ENCODE measurements at places on chromosomes 6 and 20. TPM values are rescaled to one million over a fixed set of nuclear protein-coding genes. Genes with fewer than 3 reads are reported as not detected.
A peak's percentile ranks its signal among the peaks of the same experiment; 100 is the strongest.

GRM1 gene
- not detected for total RNA-seq

ACOT13 gene
- total RNA-seq = 33.5 TPM

TLDC2 gene
- total RNA-seq = 0.32 TPM

TMEM170B gene
- 1.0 TPM for total RNA-seq

SOBP gene
- total RNA-seq = 2.6 TPM

MYLIP gene
- total RNA-seq = 10.6 TPM

SLC22A7 gene
- not detected for total RNA-seq

GRCh38 chr20:18511571-18511970 is 3.8 kb downstream of the SEC23B start:
- DNase-seq = no peak

DNA sequence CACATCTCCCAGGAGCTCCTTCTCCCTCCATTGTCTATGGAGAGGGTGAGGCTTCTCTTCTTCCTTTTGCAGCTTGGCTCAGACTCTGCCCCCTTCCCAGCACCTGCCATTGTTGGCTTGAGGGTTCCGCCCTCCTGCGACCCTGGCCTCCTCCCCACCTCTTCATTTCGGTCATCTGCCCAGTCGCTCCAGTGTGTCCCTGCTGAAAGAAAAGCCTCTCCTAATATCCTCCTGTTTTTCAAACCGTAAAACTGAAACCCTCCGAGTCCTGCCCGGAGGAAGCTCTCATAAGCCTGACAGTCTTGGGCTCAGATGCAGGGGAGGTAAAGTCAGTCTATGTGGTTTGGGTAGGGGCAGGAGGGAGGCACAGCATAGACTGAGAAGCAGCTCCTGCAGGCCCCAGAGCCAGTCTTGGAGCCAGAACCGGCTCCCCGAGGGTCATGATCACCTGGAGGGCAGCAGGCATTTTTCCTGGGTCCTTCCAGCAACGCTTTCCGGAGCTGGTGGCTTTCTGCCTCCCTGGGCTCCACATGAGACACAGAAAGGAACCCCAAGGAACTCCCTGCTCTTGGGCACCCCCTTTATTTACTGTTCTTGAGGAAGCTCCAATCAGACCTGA is 235.1 kb downstream of the SMOC2 start:
- no peak for DNase-seq

GRCh38 chr6:42661540-42662153 is 60.8 kb downstream of the PRPH2 start:
- DNase-seq = peak; percentile 50

GRCh38 chr6:28105245-28105639 is 19.2 kb upstream of the ZSCAN16 start:
- DNase-seq = no peak

DNA sequence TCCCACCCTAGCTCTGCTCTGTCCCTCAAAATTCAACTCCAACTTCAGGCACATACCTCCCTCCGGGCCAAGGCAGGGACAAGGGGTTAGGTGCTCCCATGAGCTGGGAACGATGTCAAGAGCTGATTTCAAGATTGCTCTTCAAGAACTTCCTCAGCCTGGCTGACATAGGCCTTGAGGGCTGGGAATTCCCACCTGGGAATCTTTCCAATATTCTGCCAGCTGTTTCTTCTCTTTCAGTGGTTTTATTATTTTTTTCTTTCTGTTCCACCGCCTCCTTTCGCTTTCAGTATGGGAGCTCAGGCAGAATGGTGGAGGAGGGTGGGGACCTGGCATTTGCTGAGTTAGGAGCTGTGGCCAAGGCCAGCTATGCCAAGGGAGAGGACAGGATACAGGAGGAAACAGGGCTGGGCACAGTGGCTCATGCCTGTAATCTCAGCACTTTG is 33.7 kb downstream of the SRSF3 start:
- DNase-seq = no peak

- DNase-seq = no peak
Measured at GRCh38 chr6:11976489-11976888, 35.6 kb upstream of the HIVEP1 start.

GRCh38 chr6:6712449-6713403 is 124.2 kb downstream of the LY86 start:
- DNase-seq = peak; percentile 38

GRCh38 chr6:91694016-91694654 is 1107.3 kb upstream of the MAP3K7 start:
- no peak for DNase-seq

GRCh38 chr6:118894425-118895260 is 691 bp downstream of the ASF1A start:
- no peak for DNase-seq

- no peak for DNase-seq
Measured at GRCh38 chr6:27847706-27848105, 64.5 kb downstream of the OR2B2 start.

DNA sequence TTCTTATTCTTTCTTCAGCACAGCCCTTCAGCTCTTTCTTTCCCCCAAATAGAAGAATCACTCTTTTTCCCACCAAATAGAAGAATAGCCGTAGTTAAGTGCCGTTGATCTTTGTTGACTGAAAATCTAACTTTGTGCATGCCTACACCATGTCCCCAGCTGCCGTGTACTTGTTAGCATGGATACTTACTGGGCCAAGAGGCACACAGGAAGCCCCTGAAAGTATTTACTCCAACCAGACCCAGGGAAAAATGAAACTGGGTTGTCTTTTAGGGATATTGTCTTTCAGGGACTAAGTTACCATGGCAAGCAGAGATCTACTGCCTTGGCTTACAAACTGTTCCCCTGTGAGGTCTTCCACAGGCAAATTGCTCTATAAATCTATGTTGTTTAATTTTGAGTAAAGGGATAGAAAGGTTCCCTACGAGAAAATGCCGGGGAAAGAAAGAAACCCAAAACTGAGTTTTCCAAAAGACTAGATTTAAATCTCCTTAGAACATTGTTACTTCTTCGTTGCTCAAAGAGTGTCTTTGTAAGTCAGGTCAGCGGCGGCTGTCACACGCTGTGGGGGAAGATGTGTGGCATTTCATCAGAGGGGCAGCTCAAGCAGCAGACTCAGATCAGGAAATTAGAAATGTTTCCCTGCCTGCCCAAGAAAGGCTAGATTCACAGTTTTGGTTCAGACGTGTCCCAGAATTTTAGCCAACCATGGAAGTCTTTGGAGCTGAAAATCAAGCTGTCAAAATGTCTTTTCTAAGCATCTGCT is 188.2 kb upstream of the PRND start:
- no peak for DNase-seq

DNA sequence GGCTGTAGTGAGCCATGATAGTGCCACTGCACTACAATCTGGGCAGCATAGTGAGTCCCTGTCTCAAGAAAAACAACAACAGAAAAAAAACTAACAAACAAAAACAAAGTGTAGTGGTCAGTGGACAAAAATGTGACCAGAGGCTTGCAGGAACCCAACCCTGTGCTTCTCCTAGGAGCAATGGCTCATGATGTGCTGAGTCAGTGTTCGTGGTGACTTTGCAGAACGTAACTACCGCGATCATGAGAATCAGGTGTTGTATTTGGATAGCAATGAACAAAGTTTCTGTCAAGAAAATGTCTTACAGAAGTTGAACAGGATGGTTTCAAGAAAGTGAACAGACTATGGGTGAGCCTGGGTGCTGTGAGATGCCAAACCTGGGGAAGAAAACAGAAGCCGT is 18.5 kb upstream of the FOXC1 start:
- no peak for DNase-seq

GRCh38 chr6:142926494-142927270 is 18.3 kb downstream of the HIVEP2 start:
- DNase-seq = no peak

DNA sequence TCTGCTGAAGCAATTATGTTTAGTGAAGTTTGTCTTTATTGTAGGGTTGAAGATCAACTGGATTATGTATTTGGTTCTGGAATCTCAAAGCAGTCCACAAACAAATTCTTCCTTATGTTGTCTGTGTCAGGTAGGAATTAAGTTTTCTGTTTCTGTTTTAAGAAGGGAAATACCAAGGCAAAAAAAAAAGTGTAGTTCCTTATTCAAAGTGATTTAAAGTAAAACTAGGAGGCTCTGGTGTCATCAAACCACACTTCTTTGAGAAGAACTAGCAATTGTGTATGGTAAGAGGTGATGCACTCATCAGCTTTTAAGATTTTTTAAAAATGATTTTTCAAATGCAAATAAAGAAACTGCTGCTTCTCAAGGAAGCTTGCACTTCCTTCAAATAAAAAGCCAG is 1.9 kb downstream of the FAM135A start:
- DNase-seq = no peak

DNA sequence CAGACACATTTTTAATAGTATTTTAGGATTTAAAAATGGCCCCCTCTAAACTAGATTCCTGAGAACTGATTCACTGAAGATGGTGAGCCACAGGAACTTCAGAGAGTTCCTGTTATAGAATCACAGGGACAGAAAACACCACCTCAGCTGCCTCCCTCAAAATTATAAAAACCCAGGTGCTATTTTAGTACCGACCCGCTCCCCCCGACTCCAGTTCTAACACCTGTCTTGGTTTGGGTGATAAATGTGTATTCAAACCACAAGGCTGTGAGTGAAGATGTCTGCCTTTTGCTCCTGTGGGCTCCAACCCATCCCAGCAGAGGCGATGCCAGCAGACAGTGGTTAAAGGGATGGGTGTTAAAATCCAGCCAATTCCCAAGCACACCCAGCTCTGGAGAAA is 127.4 kb upstream of the LY86 start:
- no peak for DNase-seq

- DNase-seq = no peak
Measured at GRCh38 chr6:12385316-12385715, 95.2 kb downstream of the EDN1 start.

DNA sequence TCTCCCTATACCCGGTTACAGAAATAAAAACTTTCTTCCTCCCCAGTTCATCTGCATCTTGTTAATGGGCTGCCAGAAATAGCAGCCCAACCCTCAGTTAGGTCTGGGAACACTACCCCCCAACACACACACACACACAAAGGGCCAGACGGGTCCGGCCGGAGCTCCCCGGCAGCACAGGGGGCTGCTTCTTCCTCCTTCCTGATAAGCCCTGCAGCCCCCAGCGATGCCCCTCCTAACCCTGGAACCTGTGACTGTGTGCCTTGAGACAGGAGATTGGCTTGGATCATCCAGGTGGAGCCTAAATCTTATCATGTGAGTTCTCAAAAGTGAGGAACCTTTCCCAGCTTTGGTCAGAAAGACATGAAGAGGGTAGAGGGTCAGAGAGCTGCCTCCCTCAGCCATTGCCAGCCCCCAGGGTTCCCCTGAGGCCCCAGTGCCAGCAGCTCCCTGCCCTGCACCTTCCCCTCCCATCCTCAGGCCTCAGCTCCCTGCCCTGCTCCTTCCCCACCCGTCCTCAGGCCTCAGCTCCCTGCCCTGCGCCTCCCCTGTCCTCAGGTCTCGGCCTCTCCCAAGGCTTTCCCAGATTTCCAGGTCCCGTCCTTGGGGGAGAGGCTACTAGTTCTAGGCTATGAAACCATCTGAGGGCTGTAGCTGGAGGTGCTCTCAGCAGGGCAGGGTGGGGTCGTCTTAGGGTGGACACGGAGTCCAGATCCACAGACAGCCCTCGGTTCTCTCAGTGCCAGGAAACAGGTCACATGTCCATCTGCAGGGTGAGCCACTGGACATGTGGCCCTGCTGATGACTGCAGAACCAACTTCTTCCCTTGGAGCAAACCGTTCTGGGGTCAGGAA is 34.5 kb upstream of the CST7 start:
- no peak for DNase-seq

DNA sequence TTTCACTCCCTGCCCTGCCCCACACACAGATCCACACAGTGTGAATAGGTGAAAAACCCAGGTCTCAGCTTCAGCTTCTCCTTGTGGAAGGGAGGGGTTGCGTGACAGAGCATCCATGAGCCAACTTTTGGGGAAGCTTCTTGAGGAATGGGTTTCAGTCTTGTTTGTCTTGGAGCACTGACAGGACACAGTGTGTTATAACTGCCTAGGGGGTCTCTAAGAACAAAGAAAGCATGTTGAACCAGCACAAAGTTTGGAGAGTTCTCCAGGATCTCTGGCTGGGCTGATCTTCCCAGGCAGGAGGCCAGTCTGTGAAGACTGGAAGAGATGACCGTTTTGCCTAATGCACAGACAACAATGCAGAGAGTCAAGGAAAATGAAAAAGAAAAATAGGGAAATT is 164.5 kb downstream of the COL12A1 start:
- no peak for DNase-seq

DNA sequence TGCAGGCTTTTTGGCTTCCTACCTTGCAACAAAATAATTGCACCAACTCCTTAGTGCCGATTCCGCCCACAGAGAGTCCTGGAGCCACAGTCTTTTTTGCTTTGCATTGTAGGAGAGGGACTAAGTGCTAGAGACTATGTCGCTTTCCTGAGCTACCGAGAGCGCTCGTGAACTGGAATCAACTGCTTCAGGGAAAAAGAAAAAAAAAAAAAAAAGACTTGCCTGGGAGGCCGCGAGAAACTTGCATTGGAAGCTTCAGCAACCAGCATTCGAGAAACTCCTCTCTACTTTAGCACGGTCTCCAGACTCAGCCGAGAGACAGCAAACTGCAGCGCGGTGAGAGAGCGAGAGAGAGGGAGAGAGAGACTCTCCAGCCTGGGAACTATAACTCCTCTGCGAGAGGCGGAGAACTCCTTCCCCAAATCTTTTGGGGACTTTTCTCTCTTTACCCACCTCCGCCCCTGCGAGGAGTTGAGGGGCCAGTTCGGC is 420 bp downstream of the SOX4 start:
- no peak for DNase-seq

DNA sequence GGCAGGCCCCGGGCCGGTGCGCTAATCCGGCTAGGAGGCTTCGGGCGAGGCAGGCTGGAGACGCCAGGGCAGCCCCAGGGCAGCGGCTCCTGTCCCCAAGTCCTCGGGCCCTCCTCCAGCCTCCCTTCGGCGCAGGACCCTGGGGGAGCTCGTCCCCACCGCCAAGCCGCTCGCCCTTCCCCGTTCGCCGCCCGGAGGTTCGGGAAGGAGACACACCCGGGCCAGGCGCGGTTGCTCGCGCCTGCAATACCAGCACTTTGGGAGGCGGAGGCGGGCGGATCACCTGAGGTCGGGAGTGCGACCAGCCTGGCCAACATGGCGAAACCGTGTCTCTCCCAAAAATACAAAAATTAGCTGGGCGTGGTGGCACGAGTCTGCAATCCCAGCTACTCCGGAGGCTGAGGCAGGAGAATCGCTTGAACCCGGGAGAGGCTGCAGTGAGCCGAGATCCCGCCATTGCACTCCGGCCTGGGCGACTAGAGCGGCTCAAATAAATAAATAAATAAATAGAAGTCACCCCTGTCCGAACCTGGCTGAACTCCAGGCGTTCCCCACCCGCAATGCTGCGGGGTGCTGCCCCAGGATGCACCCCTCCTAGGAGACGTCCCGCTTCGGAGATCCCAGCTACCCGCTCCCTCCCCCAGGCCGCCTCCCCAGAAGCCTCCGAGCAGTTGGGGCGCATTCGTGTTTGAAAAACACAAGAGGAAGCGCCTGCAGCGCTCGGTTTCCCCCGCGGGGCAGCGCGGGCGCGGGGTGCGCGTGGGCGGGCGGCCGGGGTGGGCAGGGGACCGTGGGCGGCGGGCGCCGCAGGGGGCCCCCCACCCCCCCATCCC is 27.5 kb downstream of the SERPINB9 start:
- DNase-seq = no peak

All from HCT116 (cell line).